ENCODE measurements at places on chromosomes 4 and X. TPM values are rescaled to one million over a fixed set of nuclear protein-coding genes. Genes with fewer than 3 reads are reported as not detected.

Gene CA5B
- 5.7 TPM for total RNA-seq

Gene SPANXC
- not detected for total RNA-seq

Gene PRR27
- total RNA-seq = not detected

Gene PNPLA4
- total RNA-seq = 13.6 TPM

DNA sequence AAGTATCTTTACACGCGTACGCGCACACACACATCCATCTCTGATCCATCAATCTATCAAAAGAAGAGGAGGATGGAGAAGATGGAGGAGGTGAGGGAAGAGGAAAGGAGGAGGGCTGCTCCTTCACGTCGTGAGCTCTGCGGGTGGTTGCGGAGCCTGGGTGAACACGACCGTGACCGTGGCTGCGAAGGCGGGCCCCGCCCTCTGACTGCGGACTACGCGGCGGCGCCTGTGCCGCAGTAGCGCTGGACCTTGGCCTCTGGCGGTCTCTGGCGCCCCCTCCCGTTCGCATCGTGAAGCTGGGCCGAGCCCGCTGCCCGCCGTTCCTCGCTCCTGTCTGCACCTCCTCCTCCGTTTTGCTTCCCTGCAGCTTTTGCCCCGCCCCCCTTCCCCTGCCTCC is 37.7 kb upstream of the ARAF start:
- no peaks in the 10 kb centered on the region for H3K4me1 ChIP-seq
- peak overlapping the region; percentile 76 for H3K4me3 ChIP-seq
- peaks cover 23% of the 10 kb centered on the region for H3K27me3 ChIP-seq
- H3K36me3 ChIP-seq = no peaks in the 10 kb centered on the region

DNA sequence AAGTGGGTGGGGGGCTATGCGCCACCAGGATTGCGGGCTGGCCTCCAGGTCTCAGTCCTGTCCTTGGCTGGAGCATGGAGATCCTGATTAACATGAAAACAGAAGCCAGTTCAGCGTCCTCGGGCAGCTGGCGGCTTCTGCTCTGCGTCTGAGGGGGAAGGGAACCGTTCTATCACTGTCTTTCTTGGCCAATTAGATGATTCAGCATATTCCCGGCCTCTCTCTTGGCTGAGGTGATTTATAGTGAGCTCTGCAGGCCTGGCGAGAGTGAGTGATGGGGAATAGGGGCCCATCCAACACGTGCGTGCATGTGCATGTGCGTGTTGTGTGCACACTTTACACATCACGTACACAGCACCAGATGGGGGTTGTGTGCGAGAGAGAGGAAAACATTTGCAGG is 145.8 kb upstream of the ATP6AP2 start:
- H3K4me1 ChIP-seq = peaks cover 13% of the 10 kb centered on the region
- H3K4me3 ChIP-seq = peak overlapping the region; percentile 50
- H3K27me3 ChIP-seq = no peaks in the 10 kb centered on the region
- peak overlapping the region; percentile 84 for H3K27ac ChIP-seq
- peak; percentile 14 for DNase-seq

- peaks cover 5% of the 10 kb centered on the region for H3K4me1 ChIP-seq
- no peaks in the 10 kb centered on the region for H3K36me3 ChIP-seq
- no peak overlapping the region for H3K4me3 ChIP-seq
- no peak overlapping the region for H3K27ac ChIP-seq
- DNase-seq = no peak
- H3K27me3 ChIP-seq = no peaks in the 10 kb centered on the region
Observed at GRCh38 chrX:153492543-153492942, 2.2 kb upstream of the BGN start.

DNA sequence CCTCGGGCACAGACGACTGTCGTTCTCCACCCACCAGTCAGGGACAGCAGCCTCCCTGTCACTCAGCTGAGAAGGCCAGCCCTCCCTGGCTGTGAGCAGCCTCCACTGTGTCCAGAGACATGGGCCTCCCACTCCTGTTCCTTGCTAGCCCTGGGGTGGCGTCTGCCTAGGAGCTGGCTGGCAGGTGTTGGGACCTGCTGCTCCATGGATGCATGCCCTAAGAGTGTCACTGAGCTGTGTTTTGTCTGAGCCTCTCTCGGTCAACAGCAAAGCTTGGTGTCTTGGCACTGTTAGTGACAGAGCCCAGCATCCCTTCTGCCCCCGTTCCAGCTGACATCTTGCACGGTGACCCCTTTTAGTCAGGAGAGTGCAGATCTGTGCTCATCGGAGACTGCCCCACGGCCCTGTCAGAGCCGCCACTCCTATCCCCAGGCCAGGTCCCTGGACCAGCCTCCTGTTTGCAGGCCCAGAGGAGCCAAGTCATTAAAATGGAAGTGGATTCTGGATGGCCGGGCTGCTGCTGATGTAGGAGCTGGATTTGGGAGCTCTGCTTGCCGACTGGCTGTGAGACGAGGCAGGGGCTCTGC is 7.9 kb upstream of the MSANTD1 start:
- H3K27me3 ChIP-seq = no peaks in the 10 kb centered on the region
- H3K36me3 ChIP-seq = no peaks in the 10 kb centered on the region
- DNase-seq = no peak
- H3K27ac ChIP-seq = no peak overlapping the region

Gene ZRSR2
- total RNA-seq = 14.6 TPM

Gene DCAF8L2
- total RNA-seq = not detected

DNA sequence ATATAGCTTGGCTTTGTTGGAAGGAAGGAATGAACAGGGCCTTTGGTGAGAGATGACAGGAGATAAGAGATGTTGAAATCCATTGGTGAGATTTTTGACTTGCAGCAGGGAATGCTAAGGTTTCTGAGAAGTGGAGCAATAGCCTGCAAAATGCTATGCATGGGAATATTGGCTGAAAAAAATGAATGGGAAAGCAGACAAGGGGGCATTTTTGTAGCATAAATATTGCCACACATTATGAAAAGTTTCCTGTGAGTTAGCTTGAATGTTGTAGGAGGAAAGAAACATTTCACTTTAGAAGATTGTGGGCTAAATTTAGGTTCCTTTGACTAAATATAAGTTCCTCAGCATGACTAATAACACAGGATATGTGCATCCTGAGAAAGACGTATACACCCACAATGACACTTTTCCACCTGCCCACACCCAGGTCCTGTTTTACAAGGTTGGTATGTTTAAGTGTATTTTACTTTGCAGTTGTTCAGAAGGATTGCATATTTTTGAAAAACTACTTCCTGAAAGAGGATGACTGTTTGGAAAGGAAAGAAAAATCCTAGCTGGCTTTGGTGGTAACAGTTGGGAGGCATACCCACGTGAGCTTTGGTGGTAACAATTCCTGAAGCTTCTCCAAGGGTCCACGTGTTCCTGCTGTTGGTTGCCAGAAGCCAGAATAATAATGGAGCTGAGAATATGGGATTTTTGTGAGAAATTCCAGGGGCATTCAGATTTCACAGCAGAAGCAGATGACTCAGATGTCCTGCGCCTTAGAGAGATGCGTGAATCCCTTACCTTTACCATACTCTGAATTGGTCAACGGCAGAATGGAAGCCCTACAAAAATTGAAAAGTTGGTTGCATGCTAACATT is 28.5 kb downstream of the PHEX start:
- no peak for DNase-seq
- peak overlapping the region; percentile 25 for H3K27ac ChIP-seq
- no peaks in the 10 kb centered on the region for H3K36me3 ChIP-seq
- H3K4me3 ChIP-seq = no peak overlapping the region
- H3K4me1 ChIP-seq = peaks cover 19% of the 10 kb centered on the region
- H3K27me3 ChIP-seq = no peaks in the 10 kb centered on the region

Gene CNGA1
- not detected for total RNA-seq

GRCh38 chr4:145859426-145859825 is 79.2 kb downstream of the ZNF827 start:
- H3K4me1 ChIP-seq = peaks cover 8% of the 10 kb centered on the region
- H3K27ac ChIP-seq = no peak overlapping the region
- H3K4me3 ChIP-seq = no peak overlapping the region
- H3K27me3 ChIP-seq = no peaks in the 10 kb centered on the region

- DNase-seq = no peak
- H3K4me3 ChIP-seq = no peak within 1 kb of the TSS
- no peak within 1 kb of the TSS for H3K27ac ChIP-seq
- H3K27me3 ChIP-seq = no peaks in the 10 kb centered on the region
- no peaks in the 10 kb centered on the region for H3K4me1 ChIP-seq
- peaks cover 19% of the 10 kb centered on the region for H3K36me3 ChIP-seq
Observed at GRCh38 chr4:186227221-186227620, at the start of gene KLKB1. Gene KLKB1 (plus strand): TSS chr4:186227507. CDS start chr4:186228196, 689 bp downstream.

DNA sequence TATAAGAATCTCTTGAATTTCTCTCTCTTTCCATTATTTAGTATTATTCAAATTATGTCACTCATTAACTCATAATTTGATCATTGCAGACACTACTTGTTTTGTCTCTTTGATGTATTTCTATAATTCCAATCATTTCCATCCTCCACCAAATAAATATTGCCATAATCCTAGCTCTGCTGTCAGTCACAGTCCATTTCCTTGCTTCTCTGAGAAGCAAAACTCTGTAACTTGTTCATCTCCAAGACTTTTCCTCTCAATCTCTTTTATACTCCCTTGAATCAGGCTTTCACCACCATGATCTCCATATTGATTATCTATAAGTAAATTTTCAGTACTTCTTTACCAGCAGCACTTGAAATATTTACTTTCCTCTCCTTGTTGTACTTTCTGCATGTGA is 135.9 kb downstream of the SCLT1 start:
- H3K4me3 ChIP-seq = no peak overlapping the region
- no peaks in the 10 kb centered on the region for H3K27me3 ChIP-seq
- peaks cover 13% of the 10 kb centered on the region for H3K36me3 ChIP-seq
- H3K27ac ChIP-seq = no peak overlapping the region
- H3K4me1 ChIP-seq = no peaks in the 10 kb centered on the region

GRCh38 chr4:127559981-127560380 is 72.8 kb upstream of the INTU start:
- no peaks in the 10 kb centered on the region for H3K27me3 ChIP-seq
- no peak overlapping the region for H3K27ac ChIP-seq
- no peaks in the 10 kb centered on the region for H3K4me1 ChIP-seq
- no peak overlapping the region for H3K4me3 ChIP-seq
- no peak for DNase-seq
- no peaks in the 10 kb centered on the region for H3K36me3 ChIP-seq

Gene MAGEA1
- total RNA-seq = not detected

Gene LRIT3
- 0.19 TPM for total RNA-seq

GRCh38 chr4:82033862-82034261 is 339.9 kb downstream of the HNRNPD start:
- H3K36me3 ChIP-seq = no peaks in the 10 kb centered on the region
- H3K27me3 ChIP-seq = peaks cover 72% of the 10 kb centered on the region
- no peak for DNase-seq
- no peaks in the 10 kb centered on the region for H3K4me1 ChIP-seq

Gene ARHGAP4
- 10.2 TPM for total RNA-seq

GRCh38 chrX:140177821-140178220 is 212.5 kb upstream of the CXorf66 start:
- H3K27ac ChIP-seq = no peak overlapping the region
- peaks cover 31% of the 10 kb centered on the region for H3K4me1 ChIP-seq
- no peak overlapping the region for H3K4me3 ChIP-seq
- DNase-seq = no peak
- peaks cover 9% of the 10 kb centered on the region for H3K27me3 ChIP-seq

- H3K27ac ChIP-seq = peak overlapping the region; percentile 76
- H3K27me3 ChIP-seq = no peaks in the 10 kb centered on the region
- no peak for DNase-seq
- H3K36me3 ChIP-seq = peaks cover 3% of the 10 kb centered on the region
Observed at GRCh38 chr4:2861631-2862436, 18.2 kb downstream of the ADD1 start.

- no peak overlapping the region for H3K4me3 ChIP-seq
- H3K36me3 ChIP-seq = peaks cover 4% of the 10 kb centered on the region
- no peak overlapping the region for H3K27ac ChIP-seq
- no peak for DNase-seq
- H3K4me1 ChIP-seq = peaks cover 15% of the 10 kb centered on the region
Observed at GRCh38 chr4:61555789-61556188, 355.7 kb downstream of the ADGRL3 start.

DNA sequence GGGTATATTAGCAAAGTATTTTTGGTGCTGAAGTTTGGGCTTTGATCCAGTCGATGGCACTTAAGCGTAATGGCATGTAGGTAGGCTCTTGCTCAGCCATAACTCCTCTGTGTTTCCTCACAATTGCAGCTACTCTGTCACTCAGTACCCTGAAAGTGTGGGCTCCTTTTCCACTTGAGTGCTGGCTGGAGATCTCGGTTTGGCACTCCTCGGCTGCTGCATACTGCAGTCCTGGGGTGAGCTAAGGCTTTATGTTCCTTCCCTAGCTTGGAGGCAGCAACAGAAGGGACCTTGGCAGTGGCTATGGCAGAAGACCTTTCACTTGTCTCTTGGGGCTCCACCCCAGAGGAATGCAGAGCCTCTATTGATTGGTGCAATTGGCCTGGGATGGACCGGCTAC is 106.7 kb upstream of the GRXCR1 start:
- no peak overlapping the region for H3K27ac ChIP-seq
- H3K4me3 ChIP-seq = no peak overlapping the region
- no peaks in the 10 kb centered on the region for H3K4me1 ChIP-seq
- no peak for DNase-seq
- H3K36me3 ChIP-seq = no peaks in the 10 kb centered on the region

GRCh38 chr4:27288496-27288895 is 427.9 kb downstream of the STIM2 start:
- no peak overlapping the region for H3K4me3 ChIP-seq
- H3K36me3 ChIP-seq = no peaks in the 10 kb centered on the region
- no peaks in the 10 kb centered on the region for H3K27me3 ChIP-seq
- H3K4me1 ChIP-seq = no peaks in the 10 kb centered on the region
- H3K27ac ChIP-seq = no peak overlapping the region
- no peak for DNase-seq

Gene FAM184B
- total RNA-seq = 0.16 TPM

DNA sequence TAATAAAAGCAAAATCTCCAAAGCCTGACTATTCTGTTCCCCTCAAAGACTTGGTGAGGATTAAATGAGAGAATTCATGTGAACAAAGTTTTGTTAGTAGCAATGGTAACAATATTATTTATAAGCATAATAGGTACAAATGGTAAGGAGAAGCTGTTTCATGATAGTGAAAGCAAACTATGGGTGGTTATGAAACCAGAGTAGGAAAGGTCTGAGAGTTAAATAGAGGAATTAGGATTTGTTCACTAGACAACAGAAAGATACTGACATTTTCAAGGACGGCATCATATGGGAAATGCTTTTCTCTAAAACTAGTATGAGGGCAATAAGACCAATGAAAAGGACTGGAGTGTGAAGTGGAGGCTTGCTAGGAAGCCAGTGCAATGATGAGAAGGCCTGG is 128.6 kb upstream of the FTHL17 start:
- H3K4me1 ChIP-seq = no peaks in the 10 kb centered on the region
- DNase-seq = no peak
- peaks cover 7% of the 10 kb centered on the region for H3K36me3 ChIP-seq
- no peak overlapping the region for H3K27ac ChIP-seq
- no peaks in the 10 kb centered on the region for H3K27me3 ChIP-seq

DNA sequence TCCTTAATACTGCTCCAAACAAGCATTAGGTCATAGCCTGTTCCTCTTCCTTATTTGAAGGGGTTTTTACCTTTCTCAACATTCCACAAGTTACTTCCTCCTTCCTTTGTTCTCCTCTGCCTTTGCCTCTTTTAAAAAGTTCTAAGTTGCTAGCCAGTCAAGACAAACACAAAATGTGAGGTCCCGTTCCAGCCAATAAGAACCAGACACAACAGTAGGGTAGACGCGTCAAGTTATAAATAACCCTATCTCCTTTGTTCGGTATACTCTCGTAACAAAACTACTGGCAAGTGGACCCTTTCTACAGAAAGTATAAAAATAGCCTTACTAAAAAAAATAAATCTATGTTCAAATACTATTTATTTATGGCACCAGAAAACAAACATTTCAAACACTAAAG is 6.3 kb upstream of the ACE2 start:
- no peak overlapping the region for H3K4me3 ChIP-seq
- DNase-seq = no peak
- H3K36me3 ChIP-seq = no peaks in the 10 kb centered on the region
- H3K27me3 ChIP-seq = no peaks in the 10 kb centered on the region
- H3K4me1 ChIP-seq = peaks cover 4% of the 10 kb centered on the region

Gene ZDHHC15
- 3.0 TPM for total RNA-seq

Data from neural crest cell (in vitro differentiated cells).